ENCODE measurements at places on chromosomes 6 and 20.

DNA sequence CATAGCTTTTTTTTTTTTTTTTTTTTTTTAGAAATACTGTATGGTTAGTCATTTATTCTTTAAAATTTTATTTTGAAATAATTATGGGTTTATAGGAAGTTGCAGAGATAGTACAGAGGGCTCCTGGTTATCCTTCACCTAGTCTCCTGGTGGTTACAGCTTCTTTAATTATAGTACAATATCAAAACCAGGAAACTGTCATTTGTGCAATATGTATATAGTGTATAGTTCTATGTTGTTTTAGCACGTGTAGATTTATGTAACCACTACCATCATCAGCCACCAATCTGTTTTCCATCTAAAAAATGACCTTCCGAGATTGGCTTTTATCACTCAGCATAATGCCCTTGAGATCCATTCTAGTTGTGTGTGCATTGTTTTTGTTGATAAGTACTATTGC lies 54.7 kb downstream of the SLC22A2 start:
- no peak for DNase-seq

DNA sequence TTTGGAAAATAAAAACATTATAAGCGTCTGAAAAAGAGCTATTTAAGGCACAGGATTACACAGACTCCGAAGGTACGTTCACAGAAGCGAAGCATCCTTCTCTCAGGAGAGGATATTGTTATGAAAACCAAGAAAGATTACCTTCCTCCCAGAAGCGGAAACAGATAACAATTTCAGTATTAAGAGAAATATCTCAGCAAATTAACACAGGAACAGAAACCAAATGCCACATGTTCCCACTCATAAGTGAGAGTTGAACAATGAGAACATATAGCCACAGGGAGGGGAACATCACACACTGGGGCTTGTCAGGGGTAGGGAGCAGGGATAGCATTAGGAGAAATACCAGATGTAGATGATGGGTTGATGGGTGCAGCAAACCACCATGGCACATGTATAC lies 109.7 kb downstream of the CDK19 start:
- DNase-seq, result peak; percentile 26

DNA sequence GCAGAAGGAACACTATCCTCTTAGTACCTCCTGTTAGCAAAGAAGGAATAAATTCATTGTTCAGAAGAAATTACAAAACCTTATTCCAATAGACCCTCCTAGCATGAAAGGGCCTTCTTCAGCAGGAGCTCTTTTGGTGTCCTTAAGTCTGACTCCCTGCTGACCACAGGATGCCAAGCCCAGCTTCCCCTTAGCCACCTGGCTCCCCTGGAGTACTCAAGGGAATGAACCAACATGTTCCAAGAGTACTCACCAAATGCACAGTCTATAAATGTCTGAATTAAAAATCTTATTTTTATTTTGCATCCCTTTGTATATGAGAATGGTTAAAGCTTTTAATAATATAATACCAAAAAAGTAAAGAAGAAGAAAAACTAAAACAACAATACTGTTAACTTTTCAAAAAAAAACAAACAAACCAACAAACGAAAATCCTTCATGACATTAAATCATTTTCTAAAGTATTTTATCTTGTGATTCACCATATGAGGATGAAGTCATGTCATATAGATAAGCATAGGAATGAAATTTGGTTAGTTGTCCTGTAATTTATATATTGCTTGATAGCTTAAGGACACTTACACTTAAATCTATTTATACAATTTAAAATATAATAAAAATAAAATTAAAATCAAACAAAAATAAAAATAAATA lies 1355.1 kb downstream of the HACE1 start:
- DNase-seq, result no peak

DNA sequence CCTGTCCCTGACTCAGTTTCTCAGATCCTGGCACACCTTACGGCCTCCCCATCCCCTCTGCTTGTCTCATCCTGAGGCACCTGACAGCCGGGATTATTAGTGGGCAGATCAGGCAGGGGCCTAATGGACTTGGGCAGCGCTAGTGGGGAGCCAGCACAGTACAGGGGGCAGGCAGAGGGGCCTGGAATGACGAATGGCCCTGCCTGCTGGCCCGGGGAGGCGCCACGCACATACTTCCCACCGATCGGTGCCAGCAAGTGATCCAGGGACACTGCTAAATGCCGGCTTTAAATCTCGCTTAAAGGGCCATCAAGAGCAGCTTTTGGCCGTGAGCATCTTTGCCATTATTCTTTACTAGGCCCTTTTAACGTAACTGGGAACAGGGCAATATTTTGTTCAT lies 188.4 kb downstream of the DHX35 start:
- DNase-seq, result no peak

DNA sequence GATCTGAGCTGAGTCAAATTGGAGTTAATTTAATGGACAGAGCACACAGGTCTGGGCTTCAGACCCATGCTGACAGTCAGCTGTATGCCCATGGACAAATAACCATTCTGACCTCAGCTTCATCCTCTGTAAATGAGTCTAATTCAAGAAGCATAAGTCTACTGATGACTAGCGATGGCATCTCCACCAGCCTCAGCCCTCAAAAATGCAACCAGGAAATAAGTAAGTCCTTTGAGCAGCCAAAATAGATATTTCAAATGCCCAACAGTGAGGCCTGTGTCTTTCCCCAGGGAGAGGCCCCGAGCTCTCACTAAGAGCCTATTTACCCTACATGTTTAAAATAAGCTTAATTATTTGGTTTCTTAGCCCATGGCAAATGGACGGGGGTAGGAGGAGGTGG lies 114.2 kb upstream of the MTHFD1L start:
- DNase-seq, result no peak

- DNase-seq, result no peak
Measured at GRCh38 chr6:39934131-39934757, at the start of gene MOCS1. TSS of gene MOCS1 (minus strand) at chr6:39934462. CDS start at chr6:39934417, 45 bp downstream.

- no peak for DNase-seq
Measured at GRCh38 chr6:46528961-46529750, 37.9 kb upstream of the RCAN2 start.

- DNase-seq, result no peak
Measured at GRCh38 chr6:138489846-138490245, 9.4 kb downstream of the NHSL1 start.

All from GM06990 (cell line).